Body of pancreas (tissue), 4 donors: ENCODE measurements at places on chromosomes 3 and 15. TPM values are rescaled to one million over a fixed set of nuclear protein-coding genes. Genes with fewer than 3 reads are reported as not detected.

DNA sequence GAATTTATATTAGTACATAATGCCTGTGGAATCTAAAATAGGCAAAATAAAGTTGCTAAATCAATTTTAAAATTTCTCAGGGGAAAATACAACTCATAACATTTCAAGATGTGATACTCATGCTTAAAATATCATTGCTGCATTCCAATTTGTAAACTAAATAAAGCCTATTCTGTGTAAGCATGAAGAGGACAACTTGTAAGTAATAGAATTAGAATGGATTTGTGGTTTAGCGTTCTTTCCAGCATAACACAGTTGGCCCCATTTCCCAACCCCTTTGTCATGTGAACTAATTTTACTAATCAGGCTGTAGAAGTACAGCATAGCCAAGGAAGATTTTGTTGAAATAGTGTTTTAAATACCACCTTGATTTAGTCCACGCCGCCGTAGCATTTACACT is 437.2 kb downstream of the SI start:
- H3K27ac ChIP-seq = no peak overlapping the region
- H3K4me1 ChIP-seq = no peaks in the 10 kb centered on the region
- DNase-seq = no peak
- H3K27me3 ChIP-seq = no peaks in the 10 kb centered on the region
- H3K4me3 ChIP-seq = no peak overlapping the region
- H3K36me3 ChIP-seq = no peaks in the 10 kb centered on the region

GRCh38 chr15:57639306-57639705 is 47.6 kb downstream of the MYZAP start:
- no peaks in the 10 kb centered on the region for H3K27me3 ChIP-seq
- no peak overlapping the region for H3K4me3 ChIP-seq
- peaks cover 38% of the 10 kb centered on the region for H3K4me1 ChIP-seq
- H3K36me3 ChIP-seq = no peaks in the 10 kb centered on the region
- no peak for DNase-seq

GRCh38 chr15:37252530-37252929 is 152.2 kb upstream of the MEIS2 start:
- H3K36me3 ChIP-seq = no peaks in the 10 kb centered on the region
- H3K4me3 ChIP-seq = no peak overlapping the region
- H3K4me1 ChIP-seq = no peaks in the 10 kb centered on the region
- no peaks in the 10 kb centered on the region for H3K27me3 ChIP-seq

DNA sequence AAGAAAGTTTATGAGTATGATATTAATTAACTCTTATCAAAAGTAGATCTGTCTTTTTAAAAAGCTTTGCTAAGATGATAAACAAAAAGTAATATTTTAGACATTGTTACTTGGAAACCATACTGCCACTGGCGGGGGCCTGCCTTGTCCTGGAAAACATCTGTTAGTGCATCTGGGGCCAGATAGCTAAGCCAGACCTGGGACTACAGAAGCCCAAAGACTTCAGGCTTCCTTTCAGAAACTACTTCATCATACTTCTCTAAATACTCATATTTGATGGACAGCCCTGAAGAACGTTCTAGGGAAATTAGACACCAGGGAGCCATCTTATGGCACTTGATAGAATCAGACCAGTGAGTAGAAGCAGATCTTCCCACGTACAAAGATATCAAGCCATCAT is 795.4 kb upstream of the SEMA6D start:
- H3K27me3 ChIP-seq = no peaks in the 10 kb centered on the region
- no peak overlapping the region for H3K27ac ChIP-seq
- DNase-seq = no peak
- no peaks in the 10 kb centered on the region for H3K36me3 ChIP-seq

DNA sequence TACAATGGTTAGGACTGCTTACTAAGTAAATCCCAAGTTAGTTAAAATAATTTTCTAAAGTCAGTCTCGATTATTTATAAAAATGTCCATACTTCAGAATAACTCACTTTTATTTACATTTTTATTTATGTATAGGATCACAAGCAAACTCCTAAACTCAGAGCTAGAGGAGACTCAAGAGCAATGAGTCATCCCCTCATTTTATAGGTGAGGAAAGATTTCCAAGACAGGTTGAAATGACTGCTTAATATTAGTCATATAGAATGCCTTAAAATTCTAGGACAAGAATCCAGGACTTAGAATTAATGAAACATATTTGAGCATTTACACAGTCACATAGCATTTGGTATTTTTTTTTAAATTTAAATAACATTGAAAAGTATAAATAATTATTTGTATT is 983.8 kb downstream of the SI start:
- no peak for DNase-seq
- H3K4me3 ChIP-seq = no peak overlapping the region
- H3K4me1 ChIP-seq = no peaks in the 10 kb centered on the region
- H3K36me3 ChIP-seq = no peaks in the 10 kb centered on the region
- no peak overlapping the region for H3K27ac ChIP-seq

GRCh38 chr3:176190755-176191154 is 1006.5 kb downstream of the TBL1XR1 start:
- no peaks in the 10 kb centered on the region for H3K36me3 ChIP-seq
- no peak overlapping the region for H3K4me3 ChIP-seq
- no peak for DNase-seq
- H3K4me1 ChIP-seq = no peaks in the 10 kb centered on the region
- H3K27ac ChIP-seq = no peak overlapping the region

DNA sequence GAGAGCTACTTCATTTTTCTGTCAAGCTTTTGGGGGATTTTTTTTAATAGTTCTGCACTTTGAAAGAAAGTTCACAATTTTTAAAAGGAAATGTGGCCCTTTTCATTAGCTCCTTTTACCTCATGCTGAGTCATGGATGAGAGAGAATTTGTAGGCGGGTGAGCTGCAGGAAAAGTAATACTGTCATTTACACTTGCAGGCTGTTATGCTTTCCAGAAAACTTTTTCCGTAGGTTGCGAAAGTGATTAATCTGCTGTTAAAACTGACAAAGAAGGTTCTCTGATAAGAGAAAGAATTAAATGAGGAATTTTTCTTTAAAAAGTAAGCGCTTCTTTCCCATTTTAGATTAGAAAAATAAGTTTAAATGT is 430.2 kb downstream of the LPP start:
- no peak for DNase-seq
- no peaks in the 10 kb centered on the region for H3K27me3 ChIP-seq
- H3K27ac ChIP-seq = no peak overlapping the region
- no peaks in the 10 kb centered on the region for H3K36me3 ChIP-seq
- H3K4me3 ChIP-seq = no peak overlapping the region

DNA sequence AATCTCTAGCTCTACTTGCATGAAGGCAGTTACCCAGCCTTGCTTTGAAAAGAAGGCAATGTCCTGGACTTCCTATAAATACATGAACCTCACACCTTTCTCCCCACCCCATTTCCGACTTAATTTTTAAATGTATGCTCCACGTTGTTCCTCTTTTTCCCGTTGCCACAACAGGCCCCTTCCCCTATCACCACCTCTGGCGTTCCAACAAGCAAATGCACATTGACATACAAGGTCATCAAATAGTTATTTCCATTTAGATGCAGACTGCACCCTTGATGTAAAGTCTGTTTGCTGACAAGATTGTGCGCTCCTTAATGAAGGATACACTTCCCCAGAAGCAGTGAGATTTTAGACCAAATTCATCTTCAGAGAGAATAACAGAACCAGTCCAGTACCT is 260.7 kb upstream of the UMPS start:
- H3K4me1 ChIP-seq = no peaks in the 10 kb centered on the region
- no peak overlapping the region for H3K27ac ChIP-seq
- no peaks in the 10 kb centered on the region for H3K27me3 ChIP-seq
- no peak for DNase-seq

DNA sequence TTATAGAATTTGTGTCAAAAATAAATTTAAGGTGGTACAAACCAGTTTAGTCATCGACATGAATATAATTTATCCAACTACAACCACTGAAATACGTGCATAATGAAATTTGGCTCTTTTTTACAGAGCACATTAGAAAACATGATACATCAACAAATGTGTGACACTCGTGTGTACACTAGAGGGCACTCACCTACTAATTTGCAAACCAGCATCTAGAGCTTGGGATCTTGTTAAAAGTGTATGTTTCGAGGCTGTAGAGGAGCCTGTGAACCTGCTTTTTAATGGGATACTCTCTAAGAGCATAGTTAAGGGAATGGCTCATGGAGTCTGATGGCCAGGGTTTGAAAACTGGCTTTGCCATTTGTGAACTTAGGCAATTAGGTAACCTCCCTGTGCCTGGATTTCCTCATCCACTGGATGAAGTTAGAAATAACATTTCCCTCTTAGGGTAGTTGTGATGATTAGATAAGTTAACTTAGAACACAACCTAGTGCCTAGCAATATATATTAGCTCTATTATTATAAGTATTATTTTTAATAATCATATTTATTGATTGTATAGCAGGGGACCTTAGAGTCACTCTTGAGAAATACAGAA is 8.8 kb upstream of the CPOX start:
- no peak overlapping the region for H3K4me3 ChIP-seq
- H3K36me3 ChIP-seq = no peaks in the 10 kb centered on the region
- H3K4me1 ChIP-seq = no peaks in the 10 kb centered on the region
- DNase-seq = peak; percentile 29
- no peak overlapping the region for H3K27ac ChIP-seq

DNA sequence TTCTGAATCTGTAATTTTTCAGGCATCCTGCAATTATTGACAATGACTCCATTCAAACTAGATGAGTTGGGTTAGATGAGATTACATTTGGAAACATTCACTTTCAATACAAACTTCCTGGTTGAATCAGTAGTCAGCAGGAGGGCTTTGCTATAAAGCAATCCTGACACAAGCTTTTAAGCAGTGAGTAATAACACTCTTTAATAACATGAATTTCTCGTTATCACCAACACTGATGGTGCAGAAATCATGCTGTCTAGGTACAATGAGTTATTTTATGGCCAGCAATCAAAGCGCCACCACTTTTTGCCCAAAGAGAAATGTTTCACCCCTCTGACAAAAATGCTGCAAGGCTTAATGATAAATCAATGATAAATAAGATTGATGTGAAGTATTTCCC is 474.8 kb upstream of the CNTN4 start:
- H3K27ac ChIP-seq = no peak overlapping the region
- H3K36me3 ChIP-seq = no peaks in the 10 kb centered on the region
- DNase-seq = no peak
- H3K4me3 ChIP-seq = no peak overlapping the region
- H3K4me1 ChIP-seq = no peaks in the 10 kb centered on the region
- H3K27me3 ChIP-seq = no peaks in the 10 kb centered on the region

DNA sequence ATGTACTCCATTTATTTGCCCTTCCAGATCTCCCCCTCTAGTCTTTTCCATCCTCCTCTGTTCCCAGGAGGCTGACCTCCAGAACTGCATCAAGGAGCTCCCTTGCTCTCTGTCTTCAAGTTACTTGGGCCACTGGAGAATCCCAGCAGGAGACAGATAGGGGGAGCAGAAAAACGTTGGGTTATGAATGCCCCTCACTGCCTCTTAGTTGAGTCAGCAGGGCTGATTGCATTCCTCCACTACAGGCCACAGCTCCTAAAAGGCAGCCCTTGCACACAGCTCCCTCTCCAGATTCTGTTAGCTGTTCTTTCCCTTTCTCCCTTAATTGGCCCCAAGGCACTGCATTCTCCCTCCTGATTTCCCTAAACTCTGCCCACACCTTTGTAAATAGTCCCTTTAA is 12.4 kb upstream of the CEP152 start:
- no peak overlapping the region for H3K27ac ChIP-seq
- no peaks in the 10 kb centered on the region for H3K4me1 ChIP-seq
- no peaks in the 10 kb centered on the region for H3K36me3 ChIP-seq
- no peak overlapping the region for H3K4me3 ChIP-seq
- DNase-seq = no peak

DNA sequence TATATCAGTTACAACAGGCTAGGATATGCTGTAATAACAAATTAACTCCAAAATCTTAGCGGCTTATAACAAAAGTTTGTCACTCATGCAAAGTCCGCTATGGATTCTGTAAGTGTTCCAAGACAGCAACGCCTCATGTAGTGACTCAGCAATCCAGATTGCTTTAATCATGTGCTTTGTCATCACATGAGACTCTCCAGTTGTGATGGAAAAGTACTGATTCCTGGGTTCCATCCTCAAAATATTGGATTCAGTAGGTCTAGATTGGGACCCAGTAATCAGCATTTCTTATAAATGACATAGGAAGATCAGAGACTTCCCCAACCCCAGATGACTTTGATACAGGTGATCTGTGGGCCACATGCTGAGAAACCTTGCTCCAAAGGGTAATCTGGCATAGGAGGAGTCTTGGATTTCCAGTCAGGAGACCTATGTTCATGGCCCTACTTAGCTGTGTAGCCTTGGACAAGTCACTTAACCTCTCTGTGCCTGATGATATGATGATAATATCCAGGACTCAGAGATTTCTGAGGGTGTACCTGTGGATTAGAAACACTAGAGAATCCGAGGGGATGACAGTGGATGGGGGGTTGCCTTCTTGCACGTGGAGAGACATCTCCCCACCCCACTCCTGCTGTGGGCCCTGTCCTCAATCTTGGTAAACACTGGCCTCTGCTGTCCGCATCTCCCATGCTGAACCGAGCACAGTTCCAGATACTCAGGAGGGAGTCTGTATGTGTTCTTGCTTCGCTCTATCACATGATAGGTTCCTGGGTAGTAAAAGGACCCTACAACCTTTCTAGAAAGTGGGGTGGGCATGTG is 65.5 kb downstream of the CORO2B start:
- H3K4me3 ChIP-seq = no peak overlapping the region
- H3K36me3 ChIP-seq = no peaks in the 10 kb centered on the region
- no peaks in the 10 kb centered on the region for H3K27me3 ChIP-seq

- H3K27me3 ChIP-seq = no peaks in the 10 kb centered on the region
- no peak overlapping the region for H3K27ac ChIP-seq
These were observed 293.1 kb downstream of the SUCLG2 start for GRCh38 chr3:67361323-67361722.

DNA sequence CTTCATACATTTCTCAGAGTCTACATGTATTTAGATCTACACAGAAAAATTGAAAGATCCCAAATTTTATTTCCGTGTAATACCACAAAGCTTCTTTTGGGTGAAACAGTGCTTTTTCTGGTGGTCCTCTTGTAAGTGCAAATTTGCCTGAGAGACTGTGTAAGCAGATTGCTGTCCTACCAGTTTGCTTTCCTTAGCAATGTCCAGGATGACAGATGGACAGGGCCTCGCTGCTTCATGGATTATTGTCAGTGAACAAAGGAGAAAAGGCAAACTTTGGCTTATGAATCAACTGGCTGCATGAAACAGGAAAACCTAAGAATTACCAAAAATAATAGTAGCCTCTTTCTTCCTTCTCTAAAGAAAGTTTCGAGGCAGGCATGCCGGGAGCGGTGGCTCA is 82.6 kb upstream of the UBE2E1 start:
- no peak overlapping the region for H3K4me3 ChIP-seq
- H3K4me1 ChIP-seq = no peaks in the 10 kb centered on the region
- DNase-seq = no peak
- no peaks in the 10 kb centered on the region for H3K36me3 ChIP-seq
- no peak overlapping the region for H3K27ac ChIP-seq
- H3K27me3 ChIP-seq = no peaks in the 10 kb centered on the region

The AHSG gene
- not detected for total RNA-seq

The RHOV gene
- 6.2 TPM for total RNA-seq

The FYTTD1 gene
- total RNA-seq = 16.3 TPM

The CHL1 gene
- 10.6 TPM for total RNA-seq

The LIPH gene
- 10.9 TPM for total RNA-seq

The PP2D1 gene
- not detected for total RNA-seq
